Activated CD4-positive, alpha-beta memory T cell treated with anti-CD3 and anti-CD28 coated beads, Interleukin-2, amount 10 ng/mL, durations not matched to agents 7 days and 5 days (primary cell): ENCODE measurements at places on chromosomes 3 and 15. TPM values are rescaled to one million over a fixed set of nuclear protein-coding genes. Genes with fewer than 3 reads are reported as not detected.

GRCh38 chr15:100890051-100890720 is 10.6 kb downstream of the ALDH1A3 start:
- H3K4me1 ChIP-seq: no peaks in the 10 kb centered on the region
- H3K4me3 ChIP-seq: no peak overlapping the region
- H3K27me3 ChIP-seq: peaks cover 58% of the 10 kb centered on the region
- no peak for DNase-seq
- H3K36me3 ChIP-seq: no peaks in the 10 kb centered on the region
- no peak overlapping the region for H3K27ac ChIP-seq

GRCh38 chr3:20516311-20516710 is 330.3 kb upstream of the SGO1 start:
- no peaks in the 10 kb centered on the region for H3K36me3 ChIP-seq
- H3K4me1 ChIP-seq: no peaks in the 10 kb centered on the region
- no peaks in the 10 kb centered on the region for H3K27me3 ChIP-seq
- H3K4me3 ChIP-seq: no peak overlapping the region
- DNase-seq: no peak

Gene ITIH1
- total RNA-seq: not detected

Gene MRAS
- not detected for total RNA-seq

Gene C2CD4A
- 0.23 TPM for total RNA-seq
